ENCODE measurements at places on chromosomes 16 and 17.

DNA sequence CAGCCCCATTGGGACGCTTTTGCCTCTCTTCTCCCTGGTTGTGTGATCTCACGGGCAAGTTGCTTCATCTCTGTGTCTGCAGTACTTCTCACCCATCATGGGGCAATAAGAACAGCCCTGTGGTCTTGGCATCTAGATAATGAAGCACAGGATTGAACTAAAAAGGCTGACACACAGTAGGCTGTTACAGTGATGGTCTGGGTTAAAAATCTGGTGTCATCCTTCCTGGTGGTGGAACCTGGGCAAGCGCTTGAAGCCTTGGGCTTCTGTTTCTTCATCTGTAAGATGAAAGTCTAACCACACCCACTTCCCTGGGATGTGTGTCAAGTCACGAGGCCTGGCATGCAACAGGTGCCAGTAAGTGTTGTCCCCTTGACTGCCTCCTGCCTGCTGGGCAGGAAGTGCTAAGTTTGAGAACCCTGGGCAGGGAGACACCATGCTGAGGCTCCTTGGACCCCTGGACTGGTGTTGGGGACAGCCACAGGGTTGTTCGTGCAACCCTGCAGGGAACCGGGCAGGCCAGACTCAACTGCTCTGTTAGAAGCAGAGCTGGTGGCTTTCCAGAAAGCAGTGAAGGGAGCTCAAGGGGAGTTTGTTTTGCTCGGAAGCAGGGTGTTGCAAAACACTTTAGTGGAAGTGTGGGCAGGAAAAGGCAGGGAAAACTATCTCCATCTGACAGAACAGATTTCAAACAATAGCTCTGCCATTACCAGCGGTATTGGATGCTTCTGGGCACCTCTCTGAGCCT lies 5.9 kb upstream of the MAP2K3 start:
- DNase-seq: no peak

- DNase-seq: no peak
These were observed 23.1 kb downstream of the MSI2 start for GRCh38 chr17:57279432-57279831.

DNA sequence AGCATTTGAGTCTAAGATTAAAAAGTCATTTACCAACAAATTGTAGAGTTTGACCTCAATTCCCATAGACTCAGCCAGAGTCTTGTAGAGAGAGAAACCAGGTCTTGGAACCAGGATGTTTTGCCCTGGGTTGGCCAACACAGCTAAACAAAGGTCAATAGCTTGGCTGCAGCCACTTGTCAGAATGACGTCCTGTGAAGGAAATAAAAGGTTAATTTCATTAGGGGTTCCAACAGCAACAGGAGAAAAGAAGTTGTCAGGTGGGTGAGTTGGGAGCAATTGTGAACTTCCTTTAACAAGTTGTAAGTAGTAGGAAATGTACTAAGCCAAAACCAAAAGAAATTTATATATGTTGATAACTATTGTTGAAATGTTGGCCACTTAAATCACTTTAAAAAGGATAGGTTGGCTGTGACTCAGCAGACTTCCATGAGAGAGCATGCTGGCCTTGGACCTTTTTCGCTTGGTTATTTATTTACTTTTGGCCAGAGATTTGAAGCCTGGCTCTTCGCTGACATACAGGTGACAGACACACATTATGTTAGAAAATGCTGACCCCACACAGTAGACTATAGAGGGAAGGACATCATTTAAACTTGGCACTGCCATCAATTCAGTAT lies 4.3 kb downstream of the TAT start:
- DNase-seq: no peak

DNA sequence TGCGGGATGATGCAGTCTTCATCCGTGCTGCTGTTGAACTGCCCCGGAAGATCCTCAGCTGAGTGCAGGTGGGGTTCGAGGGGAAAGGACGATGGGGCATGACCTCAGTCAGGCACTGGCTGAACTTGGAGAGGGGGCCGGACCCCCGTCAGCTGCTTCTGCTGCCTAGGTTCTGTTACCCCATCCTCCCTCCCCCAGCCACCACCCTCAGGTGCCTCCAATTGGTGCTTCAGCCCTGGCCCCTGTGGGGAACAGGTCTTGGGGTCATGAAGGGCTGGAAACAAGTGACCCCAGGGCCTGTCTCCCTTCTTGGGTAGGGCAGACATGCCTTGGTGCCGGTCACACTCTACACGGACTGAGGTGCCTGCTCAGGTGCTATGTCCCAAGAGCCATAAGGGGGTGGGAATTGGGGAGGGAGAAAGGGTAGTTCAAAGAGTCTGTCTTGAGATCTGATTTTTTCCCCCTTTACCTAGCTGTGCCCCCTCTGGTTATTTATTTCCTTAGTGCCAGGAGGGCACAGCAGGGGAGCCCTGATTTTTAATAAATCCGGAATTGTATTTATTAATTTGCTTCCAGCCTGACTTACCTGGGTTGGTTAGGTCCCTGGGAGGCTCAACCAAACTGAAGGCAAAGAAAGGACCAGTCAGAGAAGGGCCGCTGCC lies 5.8 kb downstream of the TRAF4 start:
- DNase-seq: no peak

- DNase-seq: no peak
These were observed 19.0 kb downstream of the SLC7A5 start for GRCh38 chr16:87850009-87851006.

- DNase-seq: no peak
These were observed 6.7 kb downstream of the PLA2G15 start for GRCh38 chr16:68251832-68252231.

GRCh38 chr17:78527345-78527744 lies 49.9 kb downstream of the DNAH17 start:
- DNase-seq: no peak

DNA sequence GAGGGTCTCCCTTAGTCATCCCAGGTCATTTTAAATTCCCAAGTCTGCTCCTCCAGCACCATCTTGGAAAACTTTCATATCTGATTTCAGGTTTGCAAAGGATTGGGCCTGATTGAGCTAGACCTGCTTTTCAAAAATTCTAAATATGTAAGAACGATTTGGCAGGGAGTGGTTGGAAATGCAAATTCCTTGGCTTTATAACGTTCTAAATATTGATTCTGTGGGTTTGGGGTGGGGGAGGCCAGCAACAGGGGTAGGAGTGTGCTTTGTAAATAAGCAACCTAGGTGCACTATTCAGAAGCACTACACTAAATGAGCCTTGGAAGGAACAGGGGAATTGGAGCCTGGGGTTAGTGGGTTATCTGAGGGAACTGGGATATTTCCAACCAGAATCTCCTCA lies 47.9 kb downstream of the TMEM114 start:
- DNase-seq: no peak

DNA sequence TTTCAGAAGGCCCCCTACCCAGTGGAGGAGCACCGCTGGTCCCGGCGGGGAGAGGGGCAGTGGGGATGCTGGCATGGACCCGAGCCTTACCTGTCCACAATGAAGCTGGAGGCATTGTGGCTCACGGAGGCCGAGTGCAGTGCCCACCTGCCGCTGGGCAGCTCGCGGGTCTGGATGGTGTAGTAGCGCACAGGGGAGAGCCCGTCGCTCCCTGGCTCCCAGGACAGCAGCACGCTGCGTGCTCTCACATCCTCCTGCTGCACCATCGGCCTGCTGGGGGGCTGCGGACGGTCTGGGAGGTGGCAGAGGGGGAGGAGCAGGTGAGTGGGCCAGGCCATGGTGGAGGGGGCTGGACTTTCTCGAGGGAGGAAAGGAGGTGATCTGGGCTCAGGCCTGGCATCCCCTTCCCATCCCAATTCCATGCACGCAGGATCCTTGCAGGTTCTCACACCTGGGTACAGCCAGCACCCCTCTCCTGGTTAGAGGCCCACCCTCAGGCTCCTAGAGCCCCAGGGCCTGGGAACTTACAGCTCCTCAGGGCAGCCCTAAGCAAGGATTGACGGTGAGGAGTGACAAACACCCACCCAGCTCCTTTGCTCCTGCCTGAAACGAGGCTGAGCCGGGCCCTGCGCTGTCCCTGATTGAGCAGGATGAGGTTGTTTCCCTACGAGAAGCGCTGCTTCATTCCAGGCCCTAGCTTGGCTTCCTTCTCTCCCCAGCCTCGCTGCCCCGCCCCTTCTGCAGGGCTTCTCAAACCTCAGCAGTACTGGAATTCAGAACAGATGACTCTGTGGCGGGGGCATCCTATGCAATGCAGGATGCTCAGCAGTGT lies 76.2 kb upstream of the CDC42EP4 start:
- no peak for DNase-seq

DNA sequence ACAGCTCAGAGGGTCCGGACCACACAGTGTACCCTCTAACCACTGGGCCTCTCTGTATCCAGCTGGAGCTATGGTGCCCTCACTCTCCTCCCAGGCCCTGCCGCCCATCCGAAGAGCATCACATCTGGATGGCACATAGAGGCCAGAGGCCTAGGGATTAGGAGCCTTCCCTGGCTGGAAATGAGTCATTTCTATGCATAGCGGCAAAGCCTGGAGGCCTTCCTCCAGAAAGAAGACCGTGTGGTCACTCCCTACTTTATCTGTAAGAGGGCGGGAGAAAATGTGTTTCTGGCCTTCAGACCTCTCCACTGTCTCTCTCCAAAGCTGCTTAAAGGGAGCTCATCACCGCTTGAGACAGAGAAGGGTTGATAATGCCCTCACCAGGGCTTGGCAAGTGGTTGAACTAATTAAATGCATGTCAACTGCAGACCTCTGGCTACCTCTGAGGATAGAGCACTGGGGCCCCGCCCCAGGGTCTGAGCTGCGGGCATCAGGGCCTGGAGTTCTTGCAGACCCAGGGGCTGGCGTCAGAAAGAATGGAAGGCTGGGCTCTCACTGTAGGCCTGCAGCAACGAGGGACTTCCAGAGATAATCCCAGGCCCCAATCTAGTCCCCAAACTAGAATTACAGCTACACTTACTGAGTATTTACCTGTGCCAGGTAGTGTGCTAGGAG lies 122.2 kb downstream of the IRX5 start:
- no peak for DNase-seq

- DNase-seq: no peak
These were observed 25.9 kb upstream of the EFCAB13 start for GRCh38 chr17:47297661-47298400.

GRCh38 chr17:51661403-51661802 lies 401.1 kb downstream of the UTP18 start:
- DNase-seq: no peak

DNA sequence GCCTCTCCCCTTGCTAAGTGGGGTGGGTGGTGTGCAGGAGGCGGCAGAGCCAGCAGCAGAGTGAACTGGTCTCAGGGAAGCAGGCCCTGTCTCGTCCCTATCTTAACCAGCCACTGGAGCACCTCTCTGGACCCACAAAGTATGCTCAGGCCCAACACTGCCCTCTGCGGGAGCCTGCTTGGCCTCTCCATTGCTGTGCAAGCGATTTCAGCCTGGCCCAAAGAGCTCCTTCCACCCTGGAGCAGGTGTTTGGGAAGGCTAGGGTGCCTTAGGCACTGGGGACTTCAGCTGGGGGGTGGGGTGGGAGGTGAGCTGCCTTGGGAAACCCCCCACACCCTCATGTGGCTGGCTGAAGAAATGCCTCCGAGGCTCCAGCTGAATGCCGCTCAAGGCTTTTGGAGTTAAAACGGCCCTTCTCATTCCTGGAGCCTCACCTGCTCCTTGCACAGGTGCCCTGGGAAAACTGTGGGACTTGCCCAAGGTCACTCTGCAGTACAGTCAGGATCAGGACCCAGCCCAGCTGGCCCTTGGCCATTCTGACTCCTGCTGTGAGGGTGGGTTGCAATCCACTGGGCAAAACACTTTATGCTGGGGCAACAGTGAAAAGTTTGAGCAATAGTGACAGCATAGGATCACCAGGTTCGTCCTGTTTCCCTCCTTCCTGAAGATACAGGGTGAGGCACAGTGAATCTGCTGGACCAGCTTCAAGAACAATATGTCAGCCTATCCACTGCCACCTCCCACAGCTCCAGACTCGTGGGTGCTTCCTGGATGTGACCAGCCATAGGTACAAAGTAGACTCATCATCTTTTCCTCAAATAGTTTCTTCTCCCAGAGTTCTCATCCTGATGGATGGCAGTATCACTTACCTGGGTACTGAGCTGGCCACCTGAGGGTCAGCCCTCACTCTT lies 5.9 kb upstream of the UBE2O start:
- peak; percentile 36 for DNase-seq

- no peak for DNase-seq
These were observed 46.1 kb upstream of the NLK start for GRCh38 chr17:27996202-27997043.

- no peak for DNase-seq
These were observed 126.4 kb downstream of the SALL1 start for GRCh38 chr16:51024703-51025102.

- DNase-seq: no peak
These were observed 132.1 kb downstream of the CLEC16A start for GRCh38 chr16:11076259-11077018.

- DNase-seq: no peak
These were observed 37.7 kb upstream of the ALDH3A2 start for GRCh38 chr17:19610879-19611278.

DNA sequence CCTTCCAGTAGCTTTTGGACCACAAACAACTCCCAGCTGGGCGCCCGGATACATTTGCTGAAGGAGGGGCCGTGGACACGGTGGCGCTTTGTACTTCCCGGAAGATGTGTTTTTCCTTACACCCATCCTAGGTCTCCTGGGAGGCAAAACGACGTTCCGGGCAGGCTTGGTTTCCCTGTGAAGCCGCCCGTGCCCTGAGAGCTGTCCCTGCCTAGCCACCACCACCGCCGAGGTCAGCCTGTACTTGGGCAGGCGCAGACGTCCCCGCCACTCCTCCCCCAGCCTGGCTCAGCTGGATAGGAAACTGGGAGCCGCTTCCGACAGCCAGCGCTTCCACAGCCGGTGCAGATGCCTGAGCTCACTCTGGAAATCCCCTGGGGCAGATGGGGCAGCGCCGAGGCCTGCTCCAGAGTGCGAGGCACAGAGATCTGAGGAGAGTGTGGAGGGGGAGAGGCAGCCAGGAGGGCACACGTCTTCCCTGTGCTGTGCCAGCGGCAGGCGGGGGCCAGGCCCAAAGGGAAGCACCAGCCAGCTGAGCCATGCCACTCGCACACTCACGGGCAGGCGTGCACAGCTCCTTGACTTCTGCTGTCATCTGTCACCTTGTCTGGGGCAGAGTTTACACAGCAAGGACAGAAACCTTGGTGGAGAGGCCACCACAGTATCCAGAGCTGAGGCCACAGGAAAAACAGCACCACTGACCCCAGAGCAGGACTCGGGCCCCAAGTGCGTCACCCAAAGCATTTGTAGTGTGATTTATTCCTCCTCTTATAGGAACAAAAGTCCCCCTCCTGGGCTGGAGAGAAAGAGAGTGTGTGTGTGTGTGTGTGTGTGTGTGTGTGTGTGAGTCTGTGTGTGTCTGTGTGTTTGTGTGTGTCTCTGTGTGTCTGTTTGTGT lies 3.0 kb downstream of the RHBDF2 start:
- DNase-seq: peak; percentile 78

GRCh38 chr16:85861095-85861825 lies 37.7 kb upstream of the IRF8 start:
- no peak for DNase-seq

Data from kidney capillary endothelial cell (primary cell).